ENCODE measurements at places on chromosomes 1 and 21.
A peak's percentile ranks its signal among the peaks of the same experiment; 100 is the strongest.

DNA sequence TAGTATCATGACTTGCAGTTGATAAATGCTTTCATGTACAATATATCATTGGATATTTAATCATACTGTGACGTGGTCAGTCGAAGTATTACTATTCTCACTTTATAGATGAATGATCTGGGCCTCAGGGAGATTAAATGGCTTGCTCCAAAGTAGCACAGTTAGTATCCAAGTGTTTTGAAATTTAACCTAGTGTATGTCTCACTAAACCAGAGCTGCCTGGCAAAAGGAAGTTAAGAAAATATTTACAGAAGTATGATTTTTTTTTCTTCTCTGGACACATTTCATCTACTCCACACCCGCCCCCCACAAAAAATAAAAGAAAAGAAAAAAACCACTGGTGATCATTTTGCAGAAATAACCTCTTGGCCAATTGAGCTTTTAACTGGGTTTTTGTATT is 71.9 kb upstream of the CXADR start:
- no peak for DNase-seq

GRCh38 chr1:87024936-87025540 is 110.6 kb downstream of the HS2ST1 start:
- DNase-seq = peak; percentile 66

DNA sequence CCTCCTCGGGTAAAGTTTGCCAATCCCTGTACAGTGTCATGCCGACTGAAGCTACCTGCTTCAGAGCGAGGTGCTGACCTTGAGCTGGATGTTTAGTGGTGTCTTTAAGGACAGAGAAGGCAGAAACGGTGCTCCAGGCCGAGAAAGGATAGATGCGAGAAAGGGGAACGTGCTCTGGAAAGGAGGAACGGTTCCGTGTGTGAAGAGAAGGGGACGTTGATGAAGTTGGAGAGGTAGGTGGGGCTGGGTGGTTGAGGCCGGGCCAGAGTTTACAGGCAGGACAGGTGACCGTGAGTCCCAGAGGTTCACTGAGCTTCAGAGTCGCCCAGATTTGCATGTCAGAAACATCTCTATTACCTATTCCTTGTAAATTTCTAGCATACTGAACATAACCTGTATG is 90.7 kb downstream of the SCCPDH start:
- no peak for DNase-seq

GRCh38 chr1:17292299-17293160 is 15.5 kb upstream of the PADI4 start:
- DNase-seq = no peak

- DNase-seq = no peak
These were observed 29.6 kb downstream of the ITLN2 start for GRCh38 chr1:160924791-160925651.

- no peak for DNase-seq
These were observed 2.9 kb downstream of the WDR26 start for GRCh38 chr1:224431726-224432125.

- DNase-seq = no peak
These were observed 238.3 kb downstream of the OMA1 start for GRCh38 chr1:58308206-58308605.
